Stimulated activated CD4-positive, alpha-beta T cell treated with anti-CD3 and anti-CD28 coated beads, Interleukin-12 subunit alpha, Interleukin-12 subunit beta, amount 100 ng/mL, for 4 hours (primary cell): ENCODE measurements at places on chromosomes 12 and 14.

DNA sequence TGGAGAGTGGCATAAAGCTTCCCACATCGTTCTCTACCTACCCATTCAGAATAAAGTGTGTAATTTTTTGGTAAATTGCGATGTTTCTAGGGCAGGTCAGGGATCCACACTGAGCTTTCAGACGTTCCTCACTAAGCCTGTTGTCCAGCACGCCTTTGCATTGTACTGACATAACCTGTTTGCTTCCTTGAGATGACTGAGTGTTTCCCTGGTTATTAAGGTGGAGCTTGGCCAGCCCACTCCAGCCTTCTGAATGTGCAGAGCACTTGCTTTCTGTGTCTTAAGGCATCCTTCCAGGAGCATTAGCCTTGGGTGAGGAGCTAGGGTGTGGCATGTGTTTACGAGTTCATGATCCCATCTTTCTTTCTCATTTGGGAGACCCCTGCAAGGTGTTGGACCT, 96.4 kb downstream of the TMEM260 start:
- no peak for DNase-seq

GRCh38 chr12:124564232-124564958, 3.0 kb downstream of the NCOR2 start:
- DNase-seq: no peak

- no peak for DNase-seq
Measured at GRCh38 chr12:53600490-53601295, 25.5 kb downstream of the ATF7 start.

DNA sequence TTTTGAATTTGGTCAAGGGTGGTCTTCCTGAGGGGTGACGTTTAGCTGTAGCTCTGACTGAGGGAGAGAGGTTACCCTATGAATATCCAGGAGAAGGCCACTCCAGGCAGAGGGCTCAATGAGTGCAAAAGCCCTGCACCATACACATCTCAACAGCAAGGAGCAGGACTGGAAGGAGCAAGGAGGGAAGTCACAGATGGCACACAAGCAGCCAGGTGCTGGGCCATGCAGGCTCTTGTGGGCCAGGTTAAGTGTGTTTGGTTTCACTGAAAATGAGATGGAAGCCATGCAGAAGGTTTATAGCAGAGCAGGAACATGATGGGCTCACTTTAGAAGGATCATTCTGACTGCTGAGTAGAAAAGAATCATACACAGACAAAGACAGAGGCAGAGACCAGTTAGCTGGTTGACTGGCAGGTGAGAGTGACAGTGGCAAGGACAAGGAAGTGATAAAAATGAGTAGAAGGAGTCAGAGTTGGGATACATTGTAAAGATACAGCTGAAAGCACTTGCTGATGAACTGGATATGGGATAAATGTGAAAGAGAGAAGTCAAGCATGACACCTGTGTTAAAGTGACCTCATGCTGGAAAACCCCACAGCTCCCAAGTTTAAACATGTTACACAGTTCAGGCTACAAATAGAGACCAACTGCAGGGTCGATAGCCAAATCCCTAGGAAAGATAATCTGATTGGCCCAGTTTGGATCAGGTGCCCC, 81.2 kb downstream of the PRKD1 start:
- DNase-seq: no peak

DNA sequence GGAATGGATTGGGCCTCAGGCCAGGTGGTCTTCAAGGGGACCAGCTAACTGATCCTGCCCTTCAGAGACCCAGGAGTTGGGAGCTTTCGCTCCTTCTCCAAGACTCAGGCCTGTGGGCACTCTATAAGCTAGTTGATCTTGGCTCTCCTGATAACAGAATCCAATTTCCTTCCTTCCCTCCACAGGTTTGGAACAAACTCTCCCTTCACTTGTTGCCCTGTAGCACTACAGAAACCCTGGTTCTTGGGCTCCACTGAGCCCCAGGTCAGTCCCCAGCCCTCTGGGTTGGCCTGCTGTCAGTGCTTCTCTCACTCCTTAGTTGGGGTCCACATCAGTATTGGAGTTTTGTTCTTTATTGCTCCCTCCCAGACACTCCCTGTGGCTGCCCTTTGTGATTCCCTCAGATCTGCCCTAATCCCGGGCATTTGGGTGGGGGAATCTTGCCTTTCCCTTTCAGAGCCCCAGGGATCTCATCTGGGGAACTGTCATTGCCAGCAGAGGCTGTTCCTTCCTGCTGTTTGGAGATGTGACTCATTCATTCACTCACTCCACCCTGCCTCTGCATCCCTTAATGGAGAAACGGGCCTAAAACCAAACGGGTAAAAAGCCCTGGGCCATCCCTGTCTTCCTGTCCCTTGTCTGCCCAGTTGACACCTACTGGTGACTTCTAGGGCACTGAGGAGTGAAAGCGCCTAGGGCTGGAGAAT, 4.4 kb upstream of the GPD1 start:
- DNase-seq: no peak
